Mesenteric fat pad (tissue), 1 donor: ENCODE measurements at places on chromosomes 7 and 10.

- DNase-seq = no peak
These were observed 252.8 kb downstream of the TRIL start for GRCh38 chr7:28705350-28705749.

GRCh38 chr10:48924988-48925387 lies 14.7 kb downstream of the LRRC18 start:
- no peak for DNase-seq

GRCh38 chr10:17655567-17656146 lies 11.7 kb downstream of the STAM start:
- DNase-seq = no peak

- DNase-seq = no peak
These were observed 83.4 kb downstream of the ZNF365 start for GRCh38 chr10:62457598-62457997.

GRCh38 chr10:118635674-118636402 lies 40.4 kb upstream of the PRLHR start:
- DNase-seq = no peak

- DNase-seq = no peak
These were observed 42.0 kb downstream of the GPRIN2 start for GRCh38 chr10:46514431-46514861.

GRCh38 chr7:98287486-98287959 lies 6.0 kb downstream of the BRI3 start:
- DNase-seq = no peak

DNA sequence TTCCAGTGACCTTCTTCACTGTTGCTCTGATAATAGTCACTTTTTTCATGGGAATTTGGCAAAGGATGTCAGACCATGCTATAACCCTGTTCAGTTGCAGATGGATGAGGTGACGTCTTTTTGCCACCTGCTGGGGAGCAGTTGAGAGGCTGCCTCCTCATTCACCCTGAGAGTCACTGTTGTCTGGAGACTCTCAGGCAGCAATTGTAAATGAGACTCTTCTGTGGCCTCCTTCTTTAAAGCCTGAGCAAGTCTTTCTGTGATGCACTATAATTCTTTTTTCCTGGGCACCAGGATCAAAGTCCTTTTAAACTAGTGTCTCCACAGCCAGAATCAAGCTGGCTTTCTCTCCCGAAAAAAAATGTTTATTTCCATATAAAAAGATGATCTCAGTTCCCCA lies 345.1 kb downstream of the ARL4A start:
- no peak for DNase-seq

DNA sequence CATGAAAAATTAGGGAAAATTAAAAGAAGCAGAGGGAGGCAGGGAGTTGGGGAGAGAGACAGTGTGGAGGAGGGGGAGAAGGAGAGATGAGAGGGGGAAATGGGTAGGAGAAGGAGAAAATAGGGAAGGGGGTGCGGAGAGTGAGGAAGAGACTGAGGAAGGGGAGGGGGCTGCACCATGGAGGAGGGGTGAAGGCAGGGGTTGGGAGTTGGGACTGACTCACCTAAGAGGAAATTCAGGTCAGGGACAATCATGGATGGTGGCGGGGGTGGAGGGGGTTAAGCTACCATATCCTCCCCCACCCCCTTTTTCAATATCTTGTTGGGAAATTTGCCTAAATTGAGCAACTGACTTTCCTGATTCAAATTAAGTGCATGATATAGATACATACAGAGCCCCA lies 8.0 kb downstream of the GRK5 start:
- no peak for DNase-seq

GRCh38 chr10:11819027-11819426 lies 4.1 kb upstream of the PROSER2 start:
- DNase-seq = peak; percentile 35

DNA sequence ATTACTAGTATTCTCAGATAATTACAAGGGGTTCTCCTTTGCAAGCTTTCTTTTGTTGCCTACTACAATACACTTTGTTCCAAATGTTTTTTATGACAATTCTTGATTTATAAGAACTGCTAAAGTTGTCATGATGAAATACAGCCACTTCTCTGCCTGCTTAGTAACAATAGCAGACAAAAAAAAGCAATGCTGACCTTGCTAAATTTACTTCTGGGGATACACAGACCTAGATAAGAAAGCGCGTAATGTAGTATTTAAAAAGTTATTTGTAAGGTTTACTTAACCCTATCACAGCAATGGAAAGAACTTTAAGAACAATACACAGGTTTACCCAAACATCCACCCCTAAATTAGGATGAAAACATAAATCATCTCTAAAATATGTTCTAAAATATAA lies 311.1 kb downstream of the DOCK4 start:
- DNase-seq = no peak

DNA sequence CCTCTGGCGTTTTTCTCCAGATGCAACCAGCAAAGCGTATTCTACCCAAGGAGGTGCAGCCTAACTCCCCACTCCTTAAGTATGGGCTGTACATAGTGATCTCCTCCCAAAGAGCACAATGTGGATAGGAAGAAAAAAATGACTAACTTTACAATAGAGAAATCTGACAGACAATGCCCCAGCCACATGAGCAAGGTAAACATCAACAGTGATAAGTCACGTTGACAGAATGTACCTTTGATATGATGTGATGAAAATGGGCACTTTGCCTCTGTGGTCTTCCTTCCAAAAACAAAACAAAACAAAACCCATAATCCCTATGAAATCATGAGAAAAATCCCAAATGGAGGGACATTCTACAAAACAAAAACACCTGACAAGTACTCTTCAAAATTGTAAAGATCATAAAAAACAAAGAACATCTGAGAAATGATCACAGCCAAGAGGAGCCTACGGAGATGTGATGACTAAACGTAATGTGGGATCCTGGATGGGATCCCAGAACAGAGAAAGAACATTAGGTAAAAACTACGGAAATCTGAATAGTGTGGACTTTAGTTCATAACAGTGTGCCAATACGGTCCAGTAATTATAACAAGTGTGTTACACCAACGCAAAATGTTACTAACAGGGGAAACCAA lies 50.6 kb downstream of the ABLIM1 start:
- no peak for DNase-seq

GRCh38 chr7:35241884-35242283 lies 12.0 kb downstream of the TBX20 start:
- DNase-seq = no peak

GRCh38 chr10:124997306-124997705 lies 55.4 kb downstream of the ZRANB1 start:
- no peak for DNase-seq

DNA sequence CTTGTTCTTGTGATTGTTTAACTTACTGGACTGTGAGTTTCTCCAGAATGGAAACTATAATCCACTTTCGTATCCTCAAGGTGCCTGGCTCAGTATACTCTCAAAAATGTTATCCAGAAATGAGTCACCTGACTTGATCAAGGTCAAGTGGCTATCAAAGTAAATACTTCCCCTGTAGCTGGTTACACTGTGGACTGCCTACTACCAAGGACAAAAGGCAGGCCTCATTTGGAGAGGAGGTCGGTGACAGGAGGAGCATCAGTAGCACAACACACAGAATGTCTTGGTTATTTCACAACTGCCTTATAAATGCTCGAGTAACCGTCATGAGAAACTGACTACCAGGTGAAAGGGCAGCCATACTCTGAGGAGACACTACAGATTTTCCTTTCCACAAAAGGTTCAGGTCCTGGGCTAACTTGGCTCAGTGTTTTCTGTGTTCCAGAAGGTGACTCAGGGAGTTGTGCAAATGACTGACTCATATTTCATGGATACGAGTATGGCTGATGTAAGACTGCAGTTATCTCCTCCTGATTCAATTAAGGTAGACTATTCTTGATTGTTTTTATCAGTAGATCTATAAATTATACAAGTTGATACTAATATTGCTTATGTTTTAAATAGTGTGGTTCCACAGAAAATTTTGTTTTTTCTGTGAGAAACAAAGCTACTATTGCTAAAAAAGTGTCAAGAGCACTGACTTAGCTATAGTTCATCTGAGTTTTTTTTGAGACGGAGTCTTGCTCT lies 4.2 kb upstream of the CCNY start:
- no peak for DNase-seq

GRCh38 chr7:16804674-16805439 lies at the start of gene AGR2:
Gene AGR2, minus strand, starts transcription at chr7:16804999. Its CDS starts 3,203 bp downstream, at chr7:16801796.
- DNase-seq = no peak

GRCh38 chr10:73238990-73239566 lies 8.0 kb downstream of the DNAJC9 start:
- DNase-seq = no peak

DNA sequence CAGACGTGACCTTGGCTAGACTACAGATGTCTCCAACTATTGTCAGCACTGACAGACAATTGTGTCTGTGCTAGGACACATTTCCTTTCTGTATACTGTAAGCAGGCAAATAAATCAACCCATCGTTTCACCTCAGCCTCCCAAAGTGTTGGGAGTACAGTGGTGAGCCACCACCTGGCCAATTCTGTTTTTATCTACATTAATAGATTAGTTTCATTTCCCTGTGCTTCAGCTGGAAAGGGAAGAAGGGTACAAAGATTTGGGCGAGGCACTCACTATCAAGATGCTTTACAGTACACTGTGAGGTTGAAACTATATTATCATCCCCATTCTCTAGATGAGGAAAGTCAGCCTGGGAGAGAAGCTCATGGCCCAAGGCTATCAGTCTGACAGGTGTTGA lies 21.9 kb downstream of the SFR1 start:
- DNase-seq = no peak

- no peak for DNase-seq
These were observed 4.5 kb downstream of the GHRHR start for GRCh38 chr7:30968294-30968693.

DNA sequence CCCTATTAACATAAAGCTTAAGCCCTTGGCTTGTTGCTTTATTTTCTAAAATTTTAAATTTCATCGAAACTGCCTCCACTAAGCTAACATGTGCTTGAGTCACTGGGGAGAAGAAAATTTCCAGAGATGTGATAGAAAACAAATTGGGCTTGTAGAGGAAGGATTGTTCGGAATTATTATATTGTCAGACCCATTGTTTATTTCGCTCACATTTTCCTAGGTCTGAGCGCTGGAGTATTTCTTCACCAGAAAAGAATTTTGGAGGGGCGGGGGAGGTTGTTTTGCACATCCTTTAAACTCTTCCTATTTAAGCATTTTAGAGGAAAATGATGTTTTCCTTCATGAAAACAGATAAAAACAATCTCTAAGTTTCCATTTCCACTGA lies 29.1 kb downstream of the CELF2 start:
- DNase-seq = no peak

DNA sequence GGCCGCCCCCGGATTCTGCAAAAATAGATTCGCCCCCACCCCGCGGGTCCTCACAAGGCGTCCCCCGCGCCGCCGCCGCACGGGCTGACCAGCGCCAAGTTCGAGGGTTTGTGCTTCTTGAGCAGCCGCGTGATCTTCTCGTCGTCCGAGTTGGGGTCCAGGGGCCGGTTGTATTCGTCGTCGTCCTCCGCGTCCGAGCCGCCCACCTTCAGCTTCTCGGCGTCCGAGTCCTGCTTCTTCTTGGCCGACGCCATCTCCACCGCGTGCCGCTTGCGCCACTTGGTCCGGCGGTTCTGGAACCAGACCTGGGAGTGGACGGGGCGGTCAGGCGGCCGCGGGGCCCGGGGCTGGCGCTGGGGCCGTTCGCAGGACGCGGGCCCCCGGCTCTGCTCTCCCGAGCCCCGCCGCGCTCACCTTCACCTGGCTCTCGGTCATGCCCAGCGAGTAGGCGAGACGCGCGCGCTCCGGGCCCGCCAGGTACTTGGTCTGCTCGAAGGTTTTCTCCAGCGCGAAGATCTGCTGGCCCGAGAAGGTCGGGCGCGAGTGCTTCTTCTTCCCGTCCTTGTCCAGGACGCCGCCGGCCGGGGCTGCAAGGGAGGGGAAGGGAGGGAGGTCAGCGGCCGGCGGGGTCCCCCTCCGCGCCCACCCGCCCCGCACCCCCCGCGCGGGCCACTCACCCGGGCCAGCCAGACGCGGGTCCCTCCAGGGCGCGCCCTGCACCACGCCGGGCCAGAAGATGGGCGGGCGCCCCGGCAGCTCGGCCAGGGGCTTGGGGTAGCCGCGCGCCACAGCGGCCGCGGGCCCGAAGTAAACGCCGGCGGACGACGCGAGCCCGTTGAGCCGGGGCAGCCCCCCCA lies 853 bp downstream of the NKX6-2 start:
- no peak for DNase-seq

DNA sequence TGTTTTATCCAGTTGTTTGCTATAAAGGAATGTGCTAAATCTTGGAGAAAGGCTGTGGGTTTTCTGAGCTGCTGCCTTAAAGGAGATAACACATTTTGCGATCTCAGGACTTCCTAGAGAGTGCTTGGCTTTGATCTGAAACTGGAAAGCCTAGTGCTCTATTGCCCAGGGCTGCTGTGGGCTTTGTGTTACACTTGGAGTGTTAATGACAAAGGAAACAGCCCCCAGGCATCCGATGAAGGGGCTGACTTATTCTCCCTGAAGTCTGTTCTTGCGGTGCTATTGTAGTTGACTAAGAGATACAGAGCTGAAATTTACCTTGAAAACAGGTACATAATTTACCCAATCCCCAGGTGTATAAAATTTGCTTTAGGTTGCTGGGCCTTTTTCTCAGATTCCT lies 74.5 kb downstream of the SND1 start:
- DNase-seq = no peak

GRCh38 chr10:88088441-88089340 lies 225.3 kb downstream of the PTEN start:
- DNase-seq = no peak

DNA sequence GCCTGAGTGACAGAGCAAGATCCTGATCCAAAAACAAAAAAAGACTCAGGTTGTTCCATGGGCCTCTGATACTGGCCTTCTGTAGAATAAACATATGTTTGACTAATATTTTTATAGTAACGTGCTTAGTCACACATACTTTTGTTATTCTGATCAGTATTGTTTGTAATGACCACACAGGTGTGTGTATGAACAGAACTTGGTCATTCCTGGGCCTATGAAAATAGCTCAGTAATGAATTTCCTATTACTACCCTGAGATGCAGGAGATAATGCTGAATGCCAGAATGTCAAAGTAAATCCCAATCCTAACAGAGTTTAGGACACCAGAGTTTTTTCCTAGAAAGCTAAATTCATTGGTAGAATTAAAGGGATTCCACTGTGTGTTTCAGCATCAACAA lies 108.7 kb downstream of the DOCK4 start:
- no peak for DNase-seq

DNA sequence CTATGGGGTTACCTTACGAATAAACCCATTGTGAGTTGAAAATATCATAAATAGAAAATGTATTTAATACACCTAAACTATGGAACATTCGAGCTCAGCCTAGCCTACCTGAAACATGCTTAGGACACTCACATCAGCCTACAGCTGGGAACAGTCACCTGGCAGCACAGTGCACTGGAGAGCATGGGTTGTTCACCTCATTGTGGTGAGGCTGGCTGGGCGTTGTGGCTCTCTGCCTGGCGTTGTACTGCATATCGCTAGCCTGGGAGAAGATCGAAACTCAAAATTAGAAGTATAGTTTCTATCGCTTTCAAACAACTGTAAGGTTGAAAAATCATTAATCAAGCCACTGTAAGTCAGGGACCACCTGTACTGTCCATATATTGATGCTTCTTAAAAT lies 17.3 kb upstream of the HBP1 start:
- no peak for DNase-seq

GRCh38 chr7:83588602-83589240 lies 60.2 kb downstream of the SEMA3E start:
- no peak for DNase-seq

GRCh38 chr10:4820804-4821401 lies 5.1 kb upstream of the AKR1E2 start:
- no peak for DNase-seq

- DNase-seq = no peak
These were observed 276.3 kb downstream of the GALNT17 start for GRCh38 chr7:71408271-71408670.
